ENCODE measurements at places on chromosomes 4 and X.

GRCh38 chr4:185036842-185037241 lies 18.6 kb downstream of the HELT start:
- peaks cover 50% of the 10 kb centered on the region for H3K27me3 ChIP-seq
- no peaks in the 10 kb centered on the region for H3K36me3 ChIP-seq
- H3K27ac ChIP-seq, result no peak overlapping the region
- no peaks in the 10 kb centered on the region for H3K4me1 ChIP-seq

- H3K4me3 ChIP-seq, result no peak overlapping the region
- H3K4me1 ChIP-seq, result no peaks in the 10 kb centered on the region
- no peaks in the 10 kb centered on the region for H3K36me3 ChIP-seq
- H3K27me3 ChIP-seq, result peaks cover 28% of the 10 kb centered on the region
- no peak overlapping the region for H3K27ac ChIP-seq
Observed at GRCh38 chr4:77268108-77268507, 111.1 kb downstream of the CCNG2 start.

- no peak for DNase-seq
- no peak overlapping the region for H3K4me3 ChIP-seq
- H3K27ac ChIP-seq, result no peak overlapping the region
- no peaks in the 10 kb centered on the region for H3K36me3 ChIP-seq
- H3K27me3 ChIP-seq, result peaks cover 4% of the 10 kb centered on the region
Observed at GRCh38 chrX:28010875-28011274, 29.6 kb upstream of the DCAF8L1 start.

GRCh38 chr4:156820931-156821330 lies 150.7 kb downstream of the PDGFC start:
- peaks cover 15% of the 10 kb centered on the region for H3K36me3 ChIP-seq
- H3K27ac ChIP-seq, result no peak overlapping the region
- no peak for DNase-seq
- H3K4me1 ChIP-seq, result peaks cover 8% of the 10 kb centered on the region

GRCh38 chrX:30576881-30577280 lies 685 bp downstream of the TASL start:
- no peaks in the 10 kb centered on the region for H3K36me3 ChIP-seq
- H3K4me3 ChIP-seq, result no peak overlapping the region
- H3K27me3 ChIP-seq, result peaks cover 3% of the 10 kb centered on the region
- no peak overlapping the region for H3K27ac ChIP-seq
- no peaks in the 10 kb centered on the region for H3K4me1 ChIP-seq

- DNase-seq, result no peak
- no peak overlapping the region for H3K4me3 ChIP-seq
- no peak overlapping the region for H3K27ac ChIP-seq
- no peaks in the 10 kb centered on the region for H3K36me3 ChIP-seq
- no peaks in the 10 kb centered on the region for H3K4me1 ChIP-seq
Observed at GRCh38 chr4:57989430-57989829, 879.2 kb upstream of the IGFBP7 start.

GRCh38 chrX:31126205-31126604 lies 54.4 kb upstream of the FTHL17 start:
- peaks cover 3% of the 10 kb centered on the region for H3K27me3 ChIP-seq
- no peak overlapping the region for H3K27ac ChIP-seq
- no peak for DNase-seq
- no peaks in the 10 kb centered on the region for H3K4me1 ChIP-seq

DNA sequence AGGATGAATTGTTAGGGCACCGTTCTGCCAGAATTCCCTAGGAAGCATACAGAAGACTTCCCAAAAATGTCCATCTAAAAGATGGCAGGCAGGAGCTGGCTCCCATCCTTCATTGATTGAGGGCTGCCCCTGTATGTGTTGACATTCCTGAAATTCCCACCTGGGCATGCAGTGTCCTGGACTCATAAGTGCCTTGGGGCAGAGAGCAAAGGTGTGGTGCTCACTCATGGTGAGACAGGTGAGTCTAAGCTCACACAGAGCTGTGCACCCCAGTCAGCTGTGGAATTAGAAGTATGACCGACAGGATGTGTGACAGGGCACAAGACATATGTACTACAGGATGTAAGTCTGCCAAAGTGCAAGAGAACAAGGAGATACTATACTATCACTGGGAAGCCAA lies 271.9 kb downstream of the MID1IP1 start:
- H3K4me1 ChIP-seq, result no peaks in the 10 kb centered on the region
- H3K36me3 ChIP-seq, result no peaks in the 10 kb centered on the region
- no peak overlapping the region for H3K27ac ChIP-seq

GRCh38 chr4:90126805-90127204 lies 389 bp upstream of the CCSER1 start:
- H3K4me1 ChIP-seq, result peaks cover 22% of the 10 kb centered on the region
- no peak for DNase-seq
- H3K4me3 ChIP-seq, result peak overlapping the region; percentile 91
- H3K27me3 ChIP-seq, result peaks cover 76% of the 10 kb centered on the region

GRCh38 chrX:120125444-120125843 lies 9.7 kb upstream of the RHOXF1 start:
- no peaks in the 10 kb centered on the region for H3K4me1 ChIP-seq
- no peak for DNase-seq
- H3K27ac ChIP-seq, result no peak overlapping the region
- no peak overlapping the region for H3K4me3 ChIP-seq
- H3K27me3 ChIP-seq, result no peaks in the 10 kb centered on the region

GRCh38 chr4:48787056-48787455 lies 7.0 kb upstream of the FRYL start:
- H3K4me3 ChIP-seq, result no peak overlapping the region
- no peak for DNase-seq
- H3K4me1 ChIP-seq, result peaks cover 18% of the 10 kb centered on the region
- no peaks in the 10 kb centered on the region for H3K27me3 ChIP-seq

DNA sequence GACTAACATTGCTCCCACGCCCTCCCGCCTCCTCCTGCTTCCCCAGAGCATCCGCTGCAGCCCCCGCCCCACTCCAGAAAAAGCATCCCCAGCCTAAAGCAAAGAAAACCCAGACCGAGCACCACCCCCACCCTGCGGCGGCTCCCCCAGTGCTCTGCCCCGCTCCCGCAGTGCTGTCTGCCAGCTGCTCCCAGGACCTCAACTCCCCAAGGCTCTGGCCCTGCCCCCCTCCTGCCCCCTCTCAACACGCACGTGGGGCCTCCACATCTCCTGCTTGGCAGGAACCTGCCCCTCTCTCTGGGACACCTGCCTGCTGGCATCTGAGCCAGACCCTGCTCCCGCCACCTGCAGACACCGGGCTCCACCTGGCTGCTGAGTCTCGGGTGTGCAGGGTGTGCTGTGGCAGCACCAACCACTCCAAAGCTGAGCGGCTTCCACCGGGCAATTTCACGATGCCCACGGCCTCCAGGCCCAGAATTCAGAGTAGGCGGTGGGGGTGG lies 79.4 kb downstream of the FAM53A start:
- no peak overlapping the region for H3K4me3 ChIP-seq
- peaks cover 39% of the 10 kb centered on the region for H3K4me1 ChIP-seq
- peaks cover 11% of the 10 kb centered on the region for H3K27me3 ChIP-seq
- no peak overlapping the region for H3K27ac ChIP-seq
- H3K36me3 ChIP-seq, result no peaks in the 10 kb centered on the region

DNA sequence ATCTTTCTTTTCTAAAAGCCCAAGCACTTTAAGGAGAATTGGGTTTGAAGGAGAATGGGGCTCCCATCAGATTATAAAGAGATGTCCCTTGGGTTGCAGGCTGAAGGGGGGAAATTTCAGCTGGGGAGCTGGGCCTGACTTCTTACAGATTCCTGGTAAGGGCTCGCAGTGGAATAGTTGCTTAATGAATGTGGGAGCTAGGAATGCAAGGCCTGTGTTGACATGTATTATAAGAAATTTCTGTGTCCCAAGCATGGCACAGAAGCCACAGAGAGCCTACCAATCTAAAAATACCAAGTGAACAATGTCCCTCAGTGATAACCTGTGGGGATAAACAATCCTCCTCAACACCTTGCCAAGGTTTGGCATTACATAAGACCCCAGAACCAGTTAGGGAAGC lies 39.3 kb upstream of the WNK3 start:
- no peak for DNase-seq
- no peaks in the 10 kb centered on the region for H3K27me3 ChIP-seq
- no peaks in the 10 kb centered on the region for H3K4me1 ChIP-seq
- H3K4me3 ChIP-seq, result no peak overlapping the region
- H3K36me3 ChIP-seq, result peaks cover 4% of the 10 kb centered on the region
